Stimulated activated CD8-positive, alpha-beta memory T cell treated with anti-CD3 and anti-CD28 coated beads, Interleukin-4, amount 100 ng/mL, for 48 hours (primary cell): ENCODE measurements at places on chromosomes 2 and 18.
A peak's percentile ranks its signal among the peaks of the same experiment; 100 is the strongest.

DNA sequence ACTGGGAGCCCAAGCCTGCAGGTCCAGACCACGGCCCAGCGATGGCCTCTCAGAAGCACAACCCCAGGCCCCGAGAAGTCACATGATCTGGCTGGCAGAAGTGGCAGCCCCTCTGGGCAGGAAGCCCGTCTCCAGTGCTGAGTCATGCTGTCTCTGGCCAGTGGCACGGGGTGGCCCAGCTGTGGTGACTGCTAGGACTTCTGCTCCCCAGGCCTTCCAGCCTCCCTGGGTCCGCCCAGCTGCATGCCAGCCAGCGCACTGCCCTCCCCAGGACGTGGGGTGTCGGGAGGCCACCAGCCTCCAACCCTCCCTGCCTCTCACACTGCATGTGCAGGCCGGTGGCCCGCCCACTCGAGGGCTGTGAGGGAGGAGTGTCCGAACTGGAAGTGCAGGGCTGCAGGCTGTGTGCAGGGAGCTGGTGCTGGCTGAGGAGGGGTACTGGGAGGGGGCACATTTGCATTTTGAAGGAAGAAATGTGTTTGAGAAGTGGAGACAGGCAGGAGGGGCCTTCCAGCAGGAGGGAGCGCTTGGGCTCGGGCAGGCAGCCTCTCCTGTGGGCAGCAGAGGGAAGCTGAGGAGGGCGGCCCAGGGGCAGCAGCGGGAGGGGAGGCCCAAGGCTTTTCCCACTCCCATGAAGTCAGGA is 17.0 kb upstream of the HPCAL1 start:
- DNase-seq = no peak

DNA sequence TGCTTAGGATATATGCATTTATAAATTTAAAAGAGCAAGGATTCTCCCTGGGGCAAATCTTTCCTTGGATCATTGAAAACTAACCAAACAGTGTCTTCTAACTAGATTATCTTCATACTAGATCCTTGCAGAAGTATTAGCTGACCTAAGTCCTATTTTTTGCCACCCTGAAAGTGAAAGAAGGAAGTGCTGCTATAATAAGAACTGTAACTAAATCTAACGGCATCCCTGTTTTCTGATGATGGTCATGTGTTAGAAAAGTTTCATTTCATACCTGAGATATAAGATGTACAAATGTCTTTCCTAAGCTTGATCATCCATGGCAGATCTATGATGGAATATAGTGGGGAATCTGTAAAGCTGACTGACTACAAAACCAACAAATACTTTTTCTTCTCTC is 102.7 kb downstream of the MAP2 start:
- no peak for DNase-seq

DNA sequence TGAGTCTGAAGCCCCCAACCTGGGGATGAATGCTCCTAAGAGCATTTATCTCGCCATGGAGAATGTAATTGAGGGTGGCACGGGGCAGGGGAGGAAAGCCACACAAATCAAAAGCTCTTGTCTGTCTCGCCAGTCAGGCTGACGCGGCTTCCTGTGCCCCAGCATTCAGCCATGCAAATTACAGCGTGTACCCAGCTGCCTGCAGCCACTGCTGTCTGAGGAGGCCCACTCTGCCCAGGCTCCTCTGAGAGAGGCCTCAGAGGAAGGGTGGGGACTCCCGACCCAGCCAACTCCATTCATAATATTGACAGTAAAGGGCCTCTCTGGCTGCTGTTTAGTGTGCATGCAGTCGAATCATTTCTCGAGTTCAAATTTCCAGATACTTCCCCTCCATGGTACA is 22.0 kb downstream of the SMAD7 start:
- peak; percentile 78 for DNase-seq

DNA sequence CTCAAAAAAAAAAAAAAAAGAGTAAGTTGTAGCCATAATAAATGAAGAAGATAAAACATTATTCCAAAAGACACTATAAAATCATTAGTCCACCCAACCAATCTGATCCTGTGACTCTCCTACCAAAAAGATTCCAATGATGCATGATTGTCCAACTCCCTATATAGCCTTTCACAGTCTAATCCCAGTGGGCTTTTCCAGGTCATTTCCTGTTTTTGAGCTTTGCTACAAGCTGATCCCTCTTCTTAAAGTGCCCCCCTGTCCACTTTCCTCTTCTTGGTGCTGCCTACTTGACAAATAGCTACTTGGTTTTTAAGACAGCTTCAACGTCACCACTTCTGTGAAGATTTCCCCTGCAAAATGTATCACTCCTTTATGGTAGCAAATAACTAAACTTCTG is 88.4 kb downstream of the SEMA4F start:
- no peak for DNase-seq

DNA sequence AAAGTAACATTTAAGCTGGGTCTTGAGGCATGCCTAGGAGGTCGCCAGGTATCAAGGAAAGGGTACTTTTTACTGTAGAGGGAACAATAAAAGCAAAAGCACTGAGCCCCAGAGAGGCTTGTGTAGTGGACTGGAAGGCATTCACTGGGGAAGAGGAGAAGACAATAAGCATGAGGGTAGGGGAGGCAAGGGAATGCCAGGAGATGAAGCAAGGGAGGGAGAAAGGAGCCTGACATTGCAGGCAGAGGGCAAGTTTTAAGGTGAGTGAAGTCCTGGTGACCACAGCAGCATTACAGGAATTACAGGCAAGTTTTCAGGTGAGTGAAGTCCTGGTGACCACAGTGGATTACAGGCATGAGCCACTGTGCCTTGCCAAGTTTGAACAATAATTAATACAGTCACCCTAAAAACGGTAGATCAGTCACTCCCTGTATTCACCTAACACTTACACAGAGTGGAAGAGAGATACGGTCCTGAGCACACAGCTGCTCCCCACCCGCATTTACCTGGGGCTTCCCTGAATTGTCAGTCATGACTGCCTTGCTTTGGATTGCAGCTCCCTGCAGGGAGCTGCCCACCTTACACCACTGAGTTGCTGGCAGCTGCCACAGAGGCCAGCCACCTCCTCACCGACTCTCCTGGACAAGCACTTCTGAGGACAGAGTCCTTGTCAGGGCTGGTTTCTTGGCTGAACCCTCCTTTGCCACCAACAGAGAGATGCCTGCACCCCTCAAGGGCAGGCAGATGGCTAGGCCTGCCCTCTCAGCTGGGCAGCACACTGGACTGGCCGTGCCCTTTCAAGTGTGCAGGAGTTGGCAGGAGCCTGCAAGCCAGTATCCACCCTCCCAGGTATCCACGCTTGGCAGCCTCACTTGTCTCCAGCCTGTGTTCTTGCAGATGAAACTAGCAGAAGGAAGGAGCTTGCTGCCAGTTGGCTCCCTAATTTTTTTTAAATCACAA is 153.2 kb upstream of the MSH6 start:
- no peak for DNase-seq

- DNase-seq = no peak
These were observed 308.6 kb downstream of the TGIF1 start for GRCh38 chr18:3758531-3758930.

DNA sequence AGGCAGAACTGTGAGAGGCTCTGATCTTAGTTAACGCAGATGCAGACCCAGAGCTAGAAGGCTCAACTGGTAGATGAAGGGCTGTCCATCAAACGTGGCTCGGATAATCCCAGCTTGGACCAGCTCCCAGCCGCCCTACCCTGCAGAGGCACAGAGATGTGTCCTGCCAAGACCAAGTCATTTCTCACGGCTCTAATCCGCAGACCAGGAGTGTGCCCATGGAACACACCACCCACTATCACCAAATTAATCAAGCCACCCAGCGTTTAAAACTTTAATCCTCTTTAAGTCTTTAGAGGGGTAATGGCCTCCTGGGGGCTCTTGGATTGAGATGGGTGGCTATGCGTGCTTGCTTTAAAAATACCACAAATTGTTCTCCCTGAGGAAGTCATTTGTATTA is 17.5 kb downstream of the LYPD1 start:
- no peak for DNase-seq

DNA sequence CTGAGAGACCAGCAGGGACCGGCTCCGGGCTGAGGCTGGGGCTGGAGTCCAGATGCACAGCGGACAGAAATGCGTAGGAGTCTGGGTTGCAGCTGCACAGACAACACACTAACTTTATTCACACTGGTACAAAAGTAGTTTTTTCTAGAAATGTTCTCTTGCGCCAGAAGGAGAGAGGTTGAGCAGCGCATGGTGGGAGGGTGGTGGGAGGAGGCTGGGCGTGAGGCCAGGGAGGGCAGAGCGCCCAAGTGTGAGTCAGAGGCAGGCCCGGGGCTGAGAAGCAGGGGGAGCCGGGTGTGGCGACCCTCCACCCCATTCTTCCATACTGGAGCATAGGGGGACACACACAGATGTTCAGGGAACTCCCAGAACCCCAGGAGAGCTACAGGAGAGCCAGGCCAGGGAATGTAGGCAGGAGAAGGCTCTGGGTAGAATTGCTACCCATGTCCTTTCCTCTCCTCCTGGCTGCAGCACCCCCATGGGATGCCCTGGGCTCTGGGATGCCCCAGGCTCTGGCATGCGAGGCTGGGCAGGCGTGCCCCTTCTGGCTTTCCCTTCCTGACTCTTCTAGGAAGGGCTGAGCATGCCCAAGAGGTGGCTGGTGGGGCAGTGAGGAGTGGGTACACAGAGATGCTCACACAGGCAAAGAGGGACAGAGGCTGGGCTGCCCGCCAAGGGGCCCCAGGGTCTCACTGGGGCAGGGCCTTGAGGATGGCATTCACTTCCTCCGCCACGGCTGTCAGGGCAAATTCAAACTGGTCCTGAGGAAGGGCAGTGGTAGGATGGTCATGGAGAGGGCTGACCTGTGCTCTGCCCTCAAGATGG is 10.6 kb downstream of the DNAJB2 start:
- no peak for DNase-seq

DNA sequence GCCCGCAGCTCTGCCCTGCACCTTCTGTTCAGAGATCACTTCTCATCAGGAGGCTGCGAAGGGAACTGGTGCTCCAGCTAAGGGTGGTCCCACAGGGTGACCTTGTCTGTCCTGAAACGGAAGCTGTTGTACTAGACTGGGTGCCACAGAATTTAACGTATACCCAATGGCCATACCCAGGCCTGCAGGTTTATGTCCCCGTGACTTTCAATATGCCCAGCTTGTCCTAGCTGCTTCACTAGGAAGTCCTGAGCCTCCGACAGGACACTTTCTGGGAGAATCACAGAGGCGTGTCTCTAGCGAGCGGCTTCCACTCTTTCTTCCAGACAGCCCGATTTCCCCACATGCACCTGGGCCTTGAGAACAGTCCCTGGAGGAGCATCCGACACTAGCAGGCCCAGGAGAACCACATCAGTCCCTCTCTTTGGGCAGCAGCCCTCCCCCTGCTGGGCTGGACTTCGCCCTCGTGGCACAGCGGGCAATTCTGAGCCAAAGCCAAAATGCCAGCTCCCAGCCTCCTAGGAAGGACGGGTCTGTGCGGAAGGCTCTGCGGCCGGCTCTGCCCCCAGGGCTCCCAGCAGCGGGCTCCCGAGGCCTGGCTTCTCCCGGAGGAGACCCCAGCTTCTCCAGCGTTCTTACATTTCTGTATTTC is 91.9 kb upstream of the OTOS start:
- no peak for DNase-seq

DNA sequence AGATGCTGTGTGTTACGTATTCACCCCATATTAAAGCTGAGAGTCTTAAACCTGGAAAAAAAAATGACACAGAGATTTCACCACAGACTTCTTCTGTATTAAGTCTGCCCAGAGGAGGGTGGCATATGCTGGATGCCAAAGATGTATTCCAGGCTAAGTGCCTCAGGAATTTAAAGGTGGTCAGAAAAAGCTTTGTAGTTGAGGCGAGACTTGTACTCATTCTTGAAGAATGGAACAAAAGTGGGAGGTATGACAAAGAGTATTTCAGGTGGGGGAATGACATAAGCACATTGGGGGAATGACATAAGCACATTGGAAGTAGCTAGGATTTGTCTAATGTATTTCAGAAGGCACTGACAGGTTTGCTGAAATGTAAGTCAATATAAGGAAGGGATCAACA is 98.6 kb downstream of the BABAM2 start:
- DNase-seq = no peak

DNA sequence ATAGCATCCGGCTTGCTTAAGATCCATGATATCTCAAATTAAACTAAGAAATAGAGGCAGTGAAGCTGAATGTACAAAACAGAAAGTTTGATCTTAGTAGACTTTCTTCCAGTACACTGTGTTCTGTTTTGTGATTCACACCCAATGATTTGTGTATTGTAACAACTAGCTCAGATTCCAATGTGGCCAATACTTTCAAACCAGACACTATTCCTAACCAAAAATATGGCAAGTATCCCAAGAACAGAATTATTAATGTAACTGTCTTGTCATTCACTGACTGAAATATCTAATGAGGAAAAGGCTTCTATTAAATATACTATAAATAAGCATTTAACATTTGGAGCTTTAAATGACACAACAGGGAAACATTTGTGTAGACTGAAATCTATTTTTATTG is 299.1 kb downstream of the NRXN1 start:
- no peak for DNase-seq

DNA sequence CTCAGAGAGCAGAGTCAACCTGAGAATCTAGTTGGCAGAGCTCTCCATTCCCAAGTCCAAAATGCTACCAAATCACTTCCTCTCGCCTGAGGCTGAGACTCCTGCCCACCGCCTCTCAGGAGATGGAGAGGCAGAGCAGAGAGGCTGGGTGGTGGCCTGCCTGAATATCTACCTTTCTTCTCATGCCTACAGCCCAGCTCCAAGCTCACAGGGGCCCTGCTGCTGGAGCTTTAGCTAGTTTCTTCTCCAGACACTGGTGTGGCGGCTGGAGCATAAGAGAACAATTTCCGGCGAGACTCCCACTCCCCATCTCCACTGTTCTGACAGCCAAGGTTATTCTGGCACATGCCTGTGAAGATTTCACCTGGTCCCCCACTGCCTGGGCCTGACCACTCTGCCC is 8.1 kb upstream of the CYP26B1 start:
- DNase-seq = no peak

GRCh38 chr2:99217929-99218501 is 37.0 kb downstream of the MRPL30 start:
- DNase-seq = no peak

DNA sequence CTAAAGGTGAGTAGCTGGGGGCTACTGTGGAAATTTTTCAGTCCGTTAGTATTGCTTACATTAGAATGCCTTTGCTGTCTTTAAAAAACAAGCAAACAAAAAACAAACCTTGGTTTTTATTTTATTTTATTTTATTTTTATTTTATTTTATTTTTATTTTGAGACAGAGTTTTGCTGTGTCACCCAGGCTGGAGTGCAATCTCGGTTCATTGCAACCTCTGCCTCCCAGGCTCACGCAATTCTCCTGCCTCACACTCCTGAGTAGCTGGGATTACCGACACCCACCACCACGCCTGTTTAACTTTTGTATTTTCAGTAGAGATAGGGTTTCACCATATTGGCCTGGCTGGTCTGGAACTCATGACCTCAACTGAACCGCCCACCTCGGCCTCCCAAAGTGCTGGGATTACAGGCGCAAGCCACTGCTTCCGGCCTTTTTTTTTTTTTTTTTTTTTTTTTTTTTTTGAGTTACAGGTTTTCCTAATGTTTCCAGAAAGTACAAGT is 732.6 kb downstream of the KCNJ3 start:
- DNase-seq = no peak
